Naive thymus-derived CD8-positive, alpha-beta T cell (primary cell): ENCODE measurements at places on chromosomes 12 and 14.
A peak's percentile ranks its signal among the peaks of the same experiment; 100 is the strongest.

- no peak for DNase-seq
Observed at GRCh38 chr12:31590642-31591379, at the start of gene DENND5B. DENND5B (minus strand) TSS chr12:31591136; CDS start chr12:31590832, 304 bp downstream.

- DNase-seq, result no peak
Observed at GRCh38 chr12:19970116-19970515, 398.2 kb upstream of the PDE3A start.

DNA sequence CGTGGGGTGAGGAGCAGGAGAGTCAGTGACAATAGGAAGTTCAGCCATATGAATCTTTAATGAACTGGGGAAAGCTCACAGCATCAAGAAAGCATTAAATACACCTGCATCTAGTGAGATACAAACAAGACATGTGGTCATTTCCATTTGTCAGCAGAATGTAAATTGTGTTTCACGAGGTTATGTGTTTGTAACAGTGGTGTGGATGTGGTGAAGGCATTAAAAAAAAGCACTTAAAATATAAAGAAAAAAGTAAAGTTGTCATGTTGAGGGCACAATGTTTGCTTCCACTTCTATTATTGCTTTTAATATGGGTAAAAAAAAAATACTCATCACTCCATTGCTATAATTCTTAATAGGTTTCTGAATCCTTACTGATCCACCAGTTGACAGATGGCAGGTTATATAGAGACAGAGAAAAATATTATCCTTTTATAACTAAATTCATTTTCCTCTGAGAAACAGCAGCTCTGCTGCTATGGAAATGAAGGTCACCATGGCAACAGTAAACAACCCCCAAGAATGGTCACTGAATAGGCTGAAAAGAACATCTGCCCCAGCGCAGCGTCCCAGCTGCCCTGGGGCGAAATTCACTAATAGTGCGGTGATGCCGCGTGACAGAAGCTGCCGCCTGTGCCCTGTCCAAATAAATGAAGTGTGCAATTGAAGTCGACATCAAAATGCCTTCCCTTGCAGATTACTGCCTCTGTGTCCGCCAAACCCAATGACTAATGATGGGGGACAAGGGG, 226.1 kb downstream of the FOXN3 start:
- DNase-seq, result no peak

- no peak for DNase-seq
Observed at GRCh38 chr14:25102788-25103187, 52.8 kb upstream of the STXBP6 start.

DNA sequence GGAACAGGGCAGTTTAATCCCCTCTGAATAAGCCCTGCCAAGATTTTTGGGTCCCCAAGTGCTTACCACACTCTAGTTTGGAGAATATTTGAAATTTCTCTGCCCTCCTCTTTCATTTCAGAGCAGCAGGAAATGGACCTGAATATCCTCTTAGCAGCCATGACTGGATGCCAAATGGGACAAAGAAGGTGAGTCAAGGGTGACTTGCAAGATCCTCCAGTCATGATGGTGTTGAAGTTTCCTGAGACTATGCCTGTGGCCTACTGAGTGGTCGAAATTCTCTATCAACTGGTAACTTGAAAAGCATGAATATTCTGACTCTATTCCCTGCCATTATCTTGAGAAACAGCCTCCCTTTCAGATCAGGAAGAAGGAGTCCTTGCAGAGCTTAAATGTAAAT, 1674.7 kb upstream of the SEL1L start:
- no peak for DNase-seq

GRCh38 chr14:75835156-75835725, 146.6 kb downstream of the TGFB3 start:
- no peak for DNase-seq

DNA sequence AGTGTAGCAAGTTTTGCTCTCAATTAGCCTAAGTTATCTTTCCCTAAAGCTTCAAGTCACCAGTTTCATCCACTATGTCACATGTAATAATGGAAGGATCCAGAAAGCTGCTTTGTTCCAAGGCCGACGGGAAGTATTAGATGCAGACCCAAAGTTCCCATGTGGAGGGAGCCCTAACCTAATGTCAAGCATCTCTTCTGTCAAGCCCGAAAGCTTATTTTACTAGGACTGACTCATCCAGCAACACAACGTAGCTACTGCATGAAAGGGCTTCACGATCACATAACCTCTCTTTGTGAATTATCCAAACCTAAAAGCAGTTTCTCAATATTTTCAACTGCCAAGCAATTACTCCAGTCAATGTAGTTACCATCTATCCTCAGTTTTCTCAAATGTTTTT, 133.4 kb downstream of the SLC6A15 start:
- DNase-seq, result no peak

GRCh38 chr12:89949457-89950195, 241.0 kb upstream of the ATP2B1 start:
- peak; percentile 90 for DNase-seq

DNA sequence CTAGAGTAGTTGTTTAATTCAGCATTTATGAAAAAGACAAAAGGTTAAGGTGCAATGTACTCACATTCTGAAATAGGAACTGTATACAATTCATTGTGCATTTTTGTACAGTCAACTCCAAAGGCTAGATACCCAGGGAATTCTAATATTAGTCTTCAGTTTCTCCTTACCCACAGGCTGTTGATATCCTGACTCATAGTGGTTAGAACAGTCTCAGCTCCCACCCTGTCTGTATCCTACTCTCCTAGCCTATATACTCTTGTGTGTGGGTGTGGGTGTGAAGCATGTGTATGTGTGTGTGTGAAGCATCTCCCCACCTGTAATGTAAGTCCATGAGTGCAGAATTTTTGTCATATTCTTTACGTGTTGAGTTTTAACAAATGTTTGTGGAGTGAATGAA, 229.5 kb downstream of the NAV3 start:
- no peak for DNase-seq

DNA sequence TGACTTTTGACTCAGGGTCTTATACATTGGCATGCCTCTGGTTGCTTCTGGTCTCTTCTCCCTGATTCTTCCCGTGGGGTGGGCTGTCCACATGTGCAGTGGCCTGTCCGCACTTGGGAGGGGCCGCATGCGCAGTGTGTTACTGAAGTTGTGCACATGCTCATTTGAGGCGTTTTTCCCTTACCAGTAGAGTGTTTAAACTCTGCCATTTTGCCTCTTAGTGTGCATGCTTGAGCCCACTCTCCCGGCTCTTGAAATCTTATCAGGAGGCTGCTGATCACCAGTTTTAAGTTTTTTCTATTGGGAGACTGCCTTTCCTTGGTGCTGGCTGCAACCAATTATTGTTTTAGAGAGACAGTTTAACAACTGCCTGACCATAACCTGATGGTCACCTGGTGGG, 32.1 kb upstream of the HECTD1 start:
- no peak for DNase-seq

DNA sequence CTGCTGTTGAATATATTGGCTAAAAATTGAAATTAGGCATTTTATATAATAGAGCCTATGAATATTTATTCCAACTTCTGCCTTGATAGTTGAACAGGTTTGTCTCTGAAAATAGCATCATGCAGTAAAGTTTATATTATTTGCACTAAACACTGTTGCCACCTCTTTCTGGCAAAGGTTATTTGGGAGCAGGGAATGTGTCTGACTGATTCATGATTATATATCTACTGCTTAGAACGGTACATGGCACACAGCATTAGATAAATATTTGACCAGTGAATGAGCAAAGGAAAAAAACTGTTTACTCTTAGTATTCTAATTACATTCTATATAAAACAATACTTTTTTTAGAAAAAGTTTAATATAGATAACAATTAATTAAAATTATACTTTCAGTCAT, 123.1 kb upstream of the MGAT4C start:
- no peak for DNase-seq

DNA sequence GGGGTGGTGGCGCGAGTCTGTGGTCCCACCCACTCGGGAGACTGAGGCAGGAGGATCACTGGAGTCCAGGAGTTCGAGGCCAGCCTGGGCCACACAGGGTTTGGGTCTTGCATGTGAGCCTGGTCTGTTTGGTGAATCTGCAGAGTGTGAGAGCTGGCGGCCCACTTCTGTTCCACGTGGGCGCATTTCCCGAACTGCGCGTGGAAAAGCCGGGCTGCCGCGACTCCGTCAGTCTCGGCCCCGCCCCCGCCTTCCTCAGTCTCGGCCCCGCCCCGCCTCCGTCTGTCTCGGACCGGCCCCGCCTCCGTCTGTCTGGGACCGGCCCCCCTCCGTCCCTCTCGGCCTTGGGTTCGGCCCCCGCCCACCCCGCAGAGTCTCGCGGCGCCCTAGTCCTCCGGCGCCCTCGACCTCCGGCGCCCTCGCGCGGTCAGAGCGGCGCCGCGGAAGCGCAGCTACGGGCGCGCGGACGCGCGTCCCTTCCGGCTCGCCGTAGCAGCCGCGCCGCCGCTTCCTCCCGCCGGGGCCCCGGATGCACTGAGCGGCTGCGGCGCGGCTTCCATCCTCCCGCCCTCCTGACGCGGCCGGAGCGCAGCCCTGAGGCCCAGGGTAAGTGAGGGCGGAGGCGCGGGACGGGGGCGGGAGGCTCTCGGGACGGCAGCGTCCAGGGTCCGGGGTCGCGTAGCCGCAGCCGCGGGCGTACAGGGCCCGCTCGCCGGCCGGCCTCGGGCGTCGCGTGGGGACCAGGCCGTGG, at the start of gene EP400:
TSS of gene EP400 (plus strand) at position 512 of the 751 bp plus-strand sequence. CDS start 10,678 bp downstream, outside the sequence.
- peak; percentile 85 for DNase-seq

DNA sequence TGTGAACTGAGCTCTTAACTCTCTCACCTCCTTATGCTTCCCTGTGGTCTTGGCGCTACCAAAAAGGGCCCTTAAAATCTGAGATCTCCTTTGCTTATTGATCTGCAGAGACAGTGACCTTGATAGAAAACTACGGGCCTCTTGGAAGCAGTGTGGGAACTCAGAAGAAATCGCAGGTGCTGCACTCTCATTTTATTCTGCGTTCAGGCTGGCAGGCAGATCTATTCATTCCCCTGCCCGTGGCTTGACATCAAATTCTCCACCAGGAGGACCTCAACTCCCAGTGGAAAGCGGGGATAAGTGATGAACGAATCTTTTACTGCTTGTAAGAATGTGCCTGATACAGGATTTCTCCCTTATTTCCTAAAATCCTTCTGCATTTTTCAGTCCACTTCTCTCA, 143.2 kb upstream of the SEL1L start:
- no peak for DNase-seq

DNA sequence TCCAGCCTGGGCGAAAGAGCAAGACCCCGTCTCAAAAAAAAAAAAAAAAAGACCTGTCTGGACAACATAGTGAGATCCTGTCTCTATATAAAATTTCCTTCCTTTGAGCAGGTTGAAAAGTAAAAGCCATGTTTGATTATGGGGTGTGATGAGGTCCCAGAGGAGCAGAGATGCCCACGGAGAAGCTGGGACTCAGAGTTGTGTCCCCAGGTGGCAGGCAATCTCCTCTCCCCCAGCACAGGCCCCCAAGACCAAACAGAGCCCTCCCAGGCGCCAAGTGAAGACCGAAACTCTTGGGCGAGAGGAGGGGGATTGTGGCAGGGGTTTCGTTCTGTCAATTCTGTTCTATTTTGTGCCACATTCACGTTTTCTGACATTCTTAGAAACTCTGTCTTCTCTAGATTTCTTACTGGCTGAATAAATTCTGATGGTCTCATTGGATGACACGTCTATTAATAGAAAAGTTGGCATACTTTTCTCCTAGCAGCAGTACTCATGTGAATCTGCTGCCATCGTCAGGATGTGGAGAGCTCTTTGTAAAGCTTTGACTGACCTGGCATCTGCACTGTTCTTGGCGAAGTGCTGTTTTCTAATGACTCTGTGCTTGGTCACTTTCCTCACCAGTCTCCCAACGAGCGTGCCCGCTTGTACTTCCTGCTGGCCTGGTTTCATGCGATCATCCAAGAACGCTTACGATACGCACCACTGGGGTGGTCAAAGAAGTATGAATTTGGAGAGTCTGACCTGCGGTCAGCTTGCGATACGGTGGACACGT, 43.4 kb downstream of the HSP90AA1 start:
- DNase-seq, result no peak

- DNase-seq, result no peak
Observed at GRCh38 chr12:130978785-130979184, 25.1 kb downstream of the ADGRD1 start.

- no peak for DNase-seq
Observed at GRCh38 chr14:59679872-59680271, 103.3 kb upstream of the CCDC175 start.

DNA sequence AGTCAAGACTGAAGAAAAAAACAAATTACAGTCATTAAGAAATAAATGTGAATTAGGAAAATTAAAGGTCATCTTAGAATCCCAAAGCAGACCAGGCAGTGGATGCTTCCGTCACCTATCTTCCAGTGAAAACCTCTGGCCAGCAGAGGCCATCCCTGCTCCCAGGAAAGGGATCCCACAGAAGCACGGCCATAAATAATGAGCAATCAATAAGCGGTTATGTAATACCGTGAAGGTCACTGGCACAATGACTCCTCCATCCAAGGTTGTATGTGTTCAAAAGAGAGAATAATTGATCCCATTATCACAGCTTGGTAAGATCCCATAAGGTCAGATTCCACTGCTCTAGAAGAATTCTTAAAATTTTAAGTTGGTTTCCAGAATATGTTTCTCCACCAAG, 85.7 kb downstream of the PPP2R5E start:
- DNase-seq, result no peak

- DNase-seq, result no peak
Observed at GRCh38 chr14:68675233-68675577, 117.7 kb downstream of the ZFP36L1 start.

DNA sequence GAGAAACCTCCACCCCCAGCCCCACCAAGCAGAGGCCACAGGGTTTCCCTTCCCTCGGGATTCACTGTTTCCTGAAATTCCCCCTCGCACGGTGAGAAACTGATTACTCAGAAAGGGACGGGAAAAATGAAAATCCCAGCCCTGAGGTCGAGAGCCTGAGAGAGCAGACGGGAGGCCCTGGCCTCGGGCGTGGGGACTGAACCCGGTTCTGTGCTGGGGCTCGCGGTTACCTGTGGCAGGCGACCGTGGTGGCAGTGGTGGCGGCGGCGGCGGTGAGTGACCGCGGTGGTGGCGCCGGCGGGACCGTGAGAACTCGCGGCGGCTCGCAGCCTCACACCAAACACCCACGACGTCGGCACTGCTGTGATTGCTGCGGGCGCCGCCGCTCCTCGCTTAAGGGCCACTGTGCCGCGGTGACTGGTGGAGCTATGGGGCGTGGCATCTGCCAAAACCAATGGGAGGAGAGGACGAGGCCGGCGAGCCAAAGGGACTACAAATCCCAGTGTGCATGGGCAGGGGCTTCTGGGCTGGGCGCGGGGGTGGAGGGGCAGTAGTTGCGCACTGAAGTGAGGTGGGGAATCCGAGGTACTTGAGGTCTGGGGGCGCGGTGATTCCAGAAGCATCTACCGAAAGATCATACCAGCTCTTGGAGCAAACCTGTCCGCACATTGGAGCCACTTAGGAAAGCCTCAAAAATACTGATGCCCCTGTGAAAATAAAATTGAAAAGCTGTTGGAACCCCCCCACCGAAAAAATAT, at the start of gene LGMN:
TSS of gene LGMN (minus strand) at position 369 of the 758 bp plus-strand sequence. CDS start 15,841 bp downstream, outside the sequence.
- DNase-seq, result peak; percentile 85

GRCh38 chr12:71329956-71330355, 109.6 kb upstream of the LGR5 start:
- DNase-seq, result no peak
